Fibroblast of the aortic adventitia (primary cell): ENCODE measurements at places on chromosomes 16 and 17.

DNA sequence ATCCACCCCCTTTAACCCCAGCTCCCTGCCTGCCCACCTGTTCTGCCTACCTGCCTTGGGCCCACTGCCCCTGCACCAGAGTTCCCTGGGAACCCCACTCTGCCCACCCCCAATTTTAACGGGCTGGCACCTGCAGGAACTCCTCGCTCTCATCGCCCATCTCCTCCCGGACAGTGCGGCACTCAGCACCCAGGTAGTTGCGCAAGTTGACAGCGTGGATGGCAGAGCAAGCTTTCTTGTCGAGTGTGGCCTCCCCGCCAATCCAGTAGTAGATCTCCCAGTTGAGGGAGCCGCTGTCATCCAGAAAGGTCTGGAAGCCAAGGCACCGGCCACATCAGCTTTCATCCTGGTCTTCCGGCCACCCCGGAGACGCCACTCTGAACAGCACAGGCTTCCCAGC lies 7.8 kb downstream of the FLII start:
- DNase-seq: no peak

GRCh38 chr17:68840073-68840472 lies 115.1 kb downstream of the ABCA8 start:
- DNase-seq: no peak

DNA sequence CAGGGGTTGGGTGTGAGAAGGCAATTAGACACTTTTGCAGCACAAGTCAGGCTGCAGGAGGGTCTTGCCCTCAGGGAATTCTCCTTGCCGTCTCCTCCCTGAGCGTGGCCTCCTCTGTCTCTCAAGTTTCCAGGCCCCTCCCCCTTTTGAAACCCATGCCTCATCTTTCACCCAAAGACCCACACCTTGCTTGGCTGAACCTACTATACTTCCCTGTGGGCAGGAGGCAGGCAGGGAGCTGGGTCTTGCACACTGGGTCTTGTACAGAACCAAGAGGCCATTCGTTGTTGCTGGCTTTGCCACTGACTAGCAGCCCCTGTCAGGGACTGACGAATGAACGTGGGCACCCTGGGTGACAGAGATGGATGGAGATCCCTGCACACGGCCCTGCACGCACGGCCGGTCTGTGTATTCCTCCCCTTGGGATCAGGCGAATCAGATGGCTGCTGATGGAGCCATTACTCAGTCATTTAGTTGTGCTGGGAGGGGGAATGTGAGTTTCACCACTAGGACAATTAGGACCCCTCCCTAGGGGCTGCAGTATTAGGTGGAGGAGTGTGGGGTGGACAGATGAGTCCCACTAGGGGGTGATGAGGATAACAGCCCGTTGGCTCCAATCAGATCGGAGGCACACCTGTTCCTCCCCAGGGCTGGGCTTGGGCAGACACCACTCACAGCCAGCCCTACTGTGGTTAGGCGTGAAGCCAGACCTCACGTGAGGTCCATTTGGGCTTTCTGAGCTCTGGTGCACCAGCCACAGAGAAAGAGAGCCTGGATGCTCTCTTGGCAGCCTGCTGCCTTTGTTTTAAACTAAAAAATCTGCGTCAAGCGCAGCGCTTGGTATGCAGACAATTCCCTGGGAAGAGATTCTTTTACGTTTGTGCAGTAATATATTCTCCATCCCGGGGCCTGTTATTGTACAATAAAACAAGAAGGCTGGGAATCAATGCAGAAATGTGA lies 167.7 kb upstream of the WSCD1 start:
- no peak for DNase-seq

- no peak for DNase-seq
These were observed 224.4 kb upstream of the CACNG5 start for GRCh38 chr17:66610361-66611133.

DNA sequence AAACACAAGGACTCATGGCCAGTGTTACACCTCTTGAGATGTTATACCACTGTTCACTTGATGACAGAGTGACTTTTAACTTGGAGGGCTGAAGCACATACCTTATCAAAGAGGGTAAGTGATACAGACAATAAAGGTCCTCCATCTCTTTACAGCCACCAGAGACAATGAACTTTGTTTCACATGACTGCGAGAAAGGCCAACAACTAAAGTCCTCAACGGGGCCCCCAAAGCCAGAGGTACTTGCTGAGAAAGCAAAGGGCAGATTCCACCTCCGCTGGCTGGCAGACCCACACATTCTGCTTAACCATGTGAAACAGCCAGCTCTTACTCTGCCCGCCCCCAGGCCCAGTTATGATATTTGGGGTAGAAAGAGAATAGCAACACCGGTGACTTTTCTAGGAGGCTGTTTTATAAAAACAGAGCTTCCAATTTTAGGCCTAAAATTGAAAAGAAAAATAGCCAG lies 21.4 kb downstream of the DCUN1D3 start:
- no peak for DNase-seq

DNA sequence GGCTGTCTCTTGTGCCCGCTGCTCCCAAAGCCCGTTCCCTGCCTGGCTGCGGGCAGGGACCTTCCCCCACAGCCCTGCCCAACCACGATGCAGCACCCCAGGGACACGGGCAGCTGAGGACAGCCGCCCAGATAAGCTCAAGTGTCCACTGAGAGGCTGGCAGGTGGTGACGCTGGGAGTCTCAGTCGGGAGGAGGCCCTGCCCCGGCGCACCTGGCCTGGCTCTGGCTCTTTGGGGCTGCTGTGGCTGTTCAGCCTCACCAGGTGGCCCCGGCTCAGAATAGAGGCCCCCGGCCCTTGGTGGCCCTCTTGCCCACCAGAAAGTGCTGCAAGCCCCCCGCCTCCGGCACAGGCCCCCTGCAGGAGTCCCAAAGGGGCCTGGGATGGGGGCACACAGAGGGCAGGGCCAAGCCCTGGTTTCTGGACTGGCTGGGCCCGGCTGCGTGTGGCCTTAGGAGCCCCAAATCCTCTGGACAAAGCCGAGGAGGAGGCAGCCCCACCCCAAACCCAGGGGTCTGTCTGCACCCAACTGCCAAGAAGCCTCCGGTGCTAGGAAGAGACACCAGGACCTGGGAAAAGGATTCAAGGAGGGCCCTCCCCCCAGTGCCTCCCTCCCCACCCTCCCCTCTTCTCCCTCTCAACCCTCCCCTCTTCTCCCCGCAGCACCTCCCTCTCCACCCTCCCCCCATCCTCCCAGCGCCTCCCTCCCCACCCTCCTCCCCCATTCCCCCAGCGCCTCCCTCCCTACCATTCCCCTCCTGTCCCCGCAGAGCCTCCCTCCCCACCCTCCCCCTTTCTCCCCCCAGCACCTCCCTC lies 5.3 kb downstream of the NTHL1 start:
- DNase-seq: no peak

DNA sequence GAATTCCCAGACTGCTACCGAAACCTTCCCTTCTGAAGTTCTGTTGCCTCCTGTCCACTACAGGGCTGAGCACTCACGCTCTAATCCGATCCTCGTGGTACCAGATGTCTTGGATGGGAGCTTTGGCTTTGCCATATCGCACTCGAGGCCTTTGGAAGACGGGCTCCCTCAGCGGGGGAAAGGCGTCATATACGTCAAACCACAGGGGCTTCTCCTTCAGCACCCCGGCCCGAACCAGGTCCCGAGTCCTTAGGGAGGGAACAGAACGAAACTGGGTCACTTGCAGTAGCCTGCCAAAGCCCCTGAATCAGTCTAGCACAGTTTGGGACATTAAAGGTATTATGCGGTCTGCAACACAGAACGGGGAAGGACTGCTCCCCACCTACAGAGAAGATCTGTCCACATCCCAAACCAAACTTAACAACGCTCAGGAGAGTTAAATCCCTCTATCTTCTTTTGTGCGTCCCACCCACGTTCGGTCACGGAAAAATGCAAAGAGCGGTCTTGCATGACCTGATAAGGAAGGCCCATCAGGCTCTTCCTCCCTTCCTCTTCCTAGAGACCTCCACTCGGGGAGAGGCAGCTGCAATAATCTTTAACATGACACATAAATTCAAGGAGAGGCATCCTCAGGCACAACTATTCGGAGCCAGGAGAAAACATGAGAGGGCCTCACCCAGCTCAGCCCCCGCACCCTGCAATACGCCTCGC lies 526 bp downstream of the MRPS23 start:
- DNase-seq: no peak

- DNase-seq: no peak
These were observed 2.6 kb downstream of the GIT1 start for GRCh38 chr17:29586676-29587469.

DNA sequence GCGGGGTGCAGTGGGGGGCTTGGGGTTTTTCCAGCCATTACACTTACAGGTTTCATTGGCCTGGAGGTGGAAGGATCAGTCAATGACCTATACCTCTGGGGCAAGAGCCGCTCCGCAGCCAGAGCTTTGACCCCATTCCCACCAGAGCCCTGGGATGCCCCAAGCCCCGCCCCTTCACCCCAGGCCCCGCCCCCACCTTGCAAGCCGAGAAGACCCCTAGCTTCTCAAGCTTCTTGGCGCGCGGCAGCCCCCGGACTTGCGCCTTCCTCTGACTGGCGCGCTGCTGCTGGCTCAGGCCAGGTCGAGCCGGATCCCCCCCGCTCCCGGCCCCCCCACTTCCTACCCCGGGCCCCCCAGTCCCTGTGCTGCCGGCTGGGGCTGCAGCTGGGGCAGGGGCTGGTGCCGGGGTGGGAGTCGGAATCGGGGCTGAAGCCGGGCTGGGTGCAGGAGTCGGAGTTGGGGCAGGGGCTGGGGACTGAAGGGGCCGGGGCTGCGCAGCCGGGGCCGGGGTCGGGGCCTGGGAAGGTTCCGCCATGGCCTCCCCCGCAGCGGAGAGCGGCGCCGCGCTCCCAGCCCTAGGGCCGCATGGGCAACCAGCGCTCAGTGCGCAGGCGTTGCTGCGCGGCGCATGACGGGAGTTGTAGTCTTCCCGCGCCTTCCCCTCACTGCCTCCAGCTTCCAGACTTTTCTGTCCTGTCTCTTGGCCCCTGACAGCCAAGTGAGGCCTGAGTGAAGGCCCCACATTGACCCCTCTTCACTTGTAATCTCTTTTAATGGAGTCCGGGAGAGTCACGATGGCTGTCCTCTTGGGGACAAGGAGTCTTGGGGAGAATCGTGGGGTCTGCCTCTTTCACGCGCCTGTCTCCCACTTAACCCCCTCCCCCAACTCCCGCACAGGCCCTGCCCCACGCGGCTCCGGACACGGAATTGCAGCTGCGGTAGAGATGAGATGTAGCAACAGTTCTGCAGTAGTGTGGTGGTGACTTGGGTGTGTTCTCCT lies at the start of gene KAT2A:
KAT2A (minus strand) TSS at position 598 of the 1,000 bp plus-strand sequence; CDS start at position 535, 63 bp downstream.
- DNase-seq: peak; percentile 75

- no peak for DNase-seq
These were observed 112.2 kb upstream of the LHX1 start for GRCh38 chr17:36825113-36825512.

DNA sequence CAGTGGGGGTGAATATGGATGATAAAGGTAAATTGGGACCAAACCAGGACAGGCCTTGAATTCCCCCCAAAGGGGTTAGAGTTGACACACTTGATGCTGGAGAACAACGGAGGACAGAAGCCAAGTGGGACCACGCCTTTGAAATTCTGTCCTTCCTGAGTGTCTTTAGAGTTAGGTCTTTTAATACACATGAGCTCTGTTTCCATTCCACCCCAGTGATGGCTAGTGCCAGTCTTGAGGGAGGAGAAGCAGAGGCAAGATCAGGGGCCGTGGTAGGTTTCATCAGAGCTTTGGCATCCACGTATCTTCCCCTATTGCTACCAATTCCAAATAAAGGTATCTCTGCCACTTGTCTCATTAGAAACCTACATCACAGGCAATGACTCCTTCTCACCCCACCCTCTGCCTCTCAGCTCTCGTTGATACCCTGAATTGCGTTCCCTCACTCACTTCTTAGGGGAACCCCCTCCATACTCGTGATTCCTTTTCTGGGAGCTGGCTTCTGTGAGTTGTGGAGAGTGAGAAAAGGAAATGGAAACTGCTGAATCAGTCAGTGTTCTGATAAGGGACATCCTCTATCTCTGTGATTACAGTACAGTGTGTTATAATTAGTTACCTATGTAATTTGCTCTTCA lies 2.4 kb upstream of the CCL3L1 start:
- no peak for DNase-seq

- no peak for DNase-seq
These were observed 218.7 kb upstream of the AXIN2 start for GRCh38 chr17:65780111-65780510.

DNA sequence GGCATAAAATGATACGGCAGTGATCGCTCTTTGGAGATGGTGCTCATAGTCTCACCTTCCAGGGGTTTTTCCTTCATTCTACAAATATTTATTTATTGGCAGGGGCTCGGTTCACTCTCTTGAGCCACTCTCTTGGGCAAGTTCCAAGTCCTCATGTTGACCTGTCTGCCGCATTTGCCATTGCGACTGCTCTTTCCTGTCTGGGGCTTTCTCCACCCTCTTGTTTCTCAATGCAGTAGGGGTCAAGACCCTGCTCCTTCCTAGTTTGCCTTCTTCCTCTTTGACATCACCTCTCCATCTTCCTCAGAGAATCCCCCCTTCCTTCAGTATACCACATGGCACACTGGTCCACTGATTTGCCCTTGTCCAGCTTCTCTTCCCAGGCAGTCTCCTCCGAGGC lies 21.9 kb upstream of the LRRC75A start:
- no peak for DNase-seq
